ENCODE measurements at places on chromosomes 6 and 20.

DNA sequence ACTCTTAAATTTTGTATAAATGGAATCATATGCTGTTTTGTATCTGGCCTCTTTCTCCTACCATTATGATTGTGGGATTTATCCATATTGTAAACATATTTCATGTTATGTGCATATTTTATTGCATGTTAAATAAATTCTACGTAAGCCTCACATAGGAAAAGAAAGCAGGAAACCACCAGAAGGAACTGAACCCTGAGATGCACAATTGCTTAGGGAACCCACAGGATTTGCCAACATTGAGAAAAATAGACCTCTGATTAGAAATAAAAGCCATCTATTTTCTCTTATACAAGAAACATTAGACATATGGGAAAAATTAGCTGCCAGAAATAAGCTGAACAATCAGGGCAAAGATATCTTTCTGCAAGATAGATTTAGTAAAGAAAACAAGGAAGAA is 111.2 kb upstream of the CARMIL1 start:
- no peak for DNase-seq

GRCh38 chr6:54267798-54268197 is 40.4 kb upstream of the TINAG start:
- peak; percentile 65 for DNase-seq

GRCh38 chr6:167663784-167664443 is 162.8 kb upstream of the AFDN start:
- no peak for DNase-seq

DNA sequence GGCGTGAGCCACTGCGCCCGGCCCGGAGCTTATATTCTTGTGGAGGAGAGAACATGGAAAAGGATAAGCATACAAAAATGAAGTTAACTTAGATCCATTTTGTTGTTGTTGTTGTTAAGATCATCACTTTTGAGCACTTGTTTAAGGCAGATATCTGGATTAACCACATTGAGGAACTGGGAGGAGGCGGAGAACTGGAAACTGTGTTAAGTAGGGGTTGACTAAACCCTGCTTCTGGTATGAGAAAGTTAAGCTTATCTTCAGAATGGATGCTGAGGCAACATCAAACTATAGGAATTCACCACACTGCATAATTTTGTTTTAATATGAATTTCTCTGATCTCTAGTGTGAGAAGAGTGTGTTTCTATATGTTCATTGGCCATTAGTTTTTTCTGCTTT is 57.6 kb downstream of the GCNT2 start:
- DNase-seq, result no peak

DNA sequence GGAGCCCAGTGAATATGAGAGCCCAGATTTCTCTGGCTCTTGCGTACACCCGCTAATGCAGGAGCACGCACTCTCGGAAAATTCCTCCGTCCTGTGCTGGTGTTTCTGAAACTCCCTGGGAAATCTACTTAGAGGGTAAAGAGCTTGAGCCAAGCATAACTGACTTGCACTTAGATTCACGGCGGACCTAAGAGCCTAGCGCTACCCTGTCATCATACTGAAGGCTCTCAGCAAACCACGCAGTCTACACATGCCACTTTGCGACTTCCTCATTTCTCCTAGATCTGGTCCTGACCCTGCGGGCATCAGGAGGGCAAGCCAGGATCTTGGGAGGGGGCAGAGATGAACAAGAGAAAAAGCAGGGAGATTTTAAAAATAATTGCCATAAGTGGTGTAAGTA is 324.7 kb downstream of the CD83 start:
- DNase-seq, result no peak

DNA sequence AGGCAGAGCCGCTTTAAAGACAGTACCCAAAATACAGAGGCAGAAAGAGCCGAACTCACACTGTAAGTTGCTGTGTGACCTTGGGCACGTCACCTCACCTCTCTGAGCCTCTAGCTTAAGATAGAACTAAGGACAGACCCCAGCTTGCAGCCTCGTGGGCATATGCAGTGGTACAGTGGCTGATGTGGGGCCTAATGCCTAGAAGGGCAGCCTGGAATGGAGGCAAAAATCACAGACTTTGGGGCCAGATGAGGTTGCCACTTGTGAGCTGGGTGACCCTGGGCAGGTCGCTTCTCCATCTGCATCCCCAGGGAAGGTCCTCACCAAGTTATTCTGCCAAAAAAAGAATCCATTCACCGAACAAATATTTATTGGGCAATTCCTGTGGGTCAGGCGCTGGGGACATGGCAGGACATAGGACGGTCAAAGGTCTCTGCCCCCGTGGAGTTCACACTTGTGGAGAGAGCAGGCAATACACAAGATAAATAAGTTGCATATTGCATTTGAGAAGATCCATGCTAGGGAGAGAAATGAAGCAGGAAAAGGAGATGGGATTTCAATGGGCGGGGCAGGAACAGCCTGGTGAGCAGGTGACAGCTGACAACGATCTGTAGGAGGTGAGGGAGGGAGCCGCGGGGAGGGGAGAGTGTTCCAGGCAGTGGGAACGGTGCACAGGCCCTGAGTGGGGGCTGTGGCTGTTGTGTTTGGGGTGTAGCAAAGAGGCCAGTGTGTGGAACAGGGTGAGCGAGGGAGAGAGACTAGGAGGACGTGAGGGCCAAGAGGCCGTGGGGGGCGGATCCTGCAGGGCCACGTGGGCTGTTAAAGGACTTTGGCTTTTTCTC is 115.2 kb downstream of the CEBPB start:
- DNase-seq, result no peak
